ENCODE measurements at places on chromosomes 12 and 14.

DNA sequence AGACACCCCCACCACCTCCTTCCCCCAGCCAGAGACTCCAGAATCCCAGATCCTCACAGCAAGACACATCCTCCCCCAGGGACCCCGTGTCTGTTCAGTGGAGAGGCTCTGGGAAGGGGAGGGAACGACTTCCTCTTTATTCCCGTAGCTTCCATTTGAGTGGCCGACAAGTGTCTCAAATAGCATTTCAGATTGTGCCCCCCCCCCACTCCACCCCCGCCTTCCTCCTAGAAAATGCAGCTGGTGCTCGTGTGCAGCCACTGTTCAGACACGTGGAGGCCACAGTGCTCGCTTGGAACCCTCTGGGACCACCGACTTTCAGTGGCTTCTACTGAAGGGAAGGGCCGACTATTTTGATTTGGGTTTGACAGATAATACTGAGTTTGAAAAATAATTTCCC lies 14.3 kb downstream of the PPP2R5C start:
- no peak for DNase-seq

- DNase-seq, result no peak
Measured at GRCh38 chr14:50360851-50361250, 35.8 kb downstream of the CDKL1 start.

DNA sequence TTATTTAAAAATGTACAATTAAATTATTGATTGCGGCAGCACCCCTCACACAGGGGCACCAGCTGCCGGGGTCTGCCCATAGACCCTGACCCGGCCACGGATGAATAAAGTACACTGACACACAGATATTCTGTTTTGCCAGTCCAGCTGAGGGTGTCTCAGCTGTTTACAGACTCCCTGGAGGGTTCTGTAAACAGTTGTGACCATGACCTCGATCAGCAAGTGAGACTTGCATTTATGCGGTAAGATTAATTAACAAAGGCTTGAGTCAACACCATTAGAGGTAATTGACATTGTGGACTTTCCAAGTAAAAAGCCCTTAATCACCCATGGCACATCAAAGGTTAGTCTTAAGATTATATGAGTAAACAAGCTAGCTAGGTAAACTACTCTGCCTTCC lies 94.3 kb downstream of the FUT8 start:
- DNase-seq, result no peak

- no peak for DNase-seq
Measured at GRCh38 chr12:65325183-65325582, 46.7 kb downstream of the MSRB3 start.

- no peak for DNase-seq
Measured at GRCh38 chr12:45970391-45970790, 20.0 kb downstream of the SCAF11 start.

- DNase-seq, result no peak
Measured at GRCh38 chr14:92247947-92248346, 75.0 kb upstream of the SLC24A4 start.

GRCh38 chr12:65867394-65867793 lies 43.1 kb downstream of the HMGA2 start:
- DNase-seq, result no peak

DNA sequence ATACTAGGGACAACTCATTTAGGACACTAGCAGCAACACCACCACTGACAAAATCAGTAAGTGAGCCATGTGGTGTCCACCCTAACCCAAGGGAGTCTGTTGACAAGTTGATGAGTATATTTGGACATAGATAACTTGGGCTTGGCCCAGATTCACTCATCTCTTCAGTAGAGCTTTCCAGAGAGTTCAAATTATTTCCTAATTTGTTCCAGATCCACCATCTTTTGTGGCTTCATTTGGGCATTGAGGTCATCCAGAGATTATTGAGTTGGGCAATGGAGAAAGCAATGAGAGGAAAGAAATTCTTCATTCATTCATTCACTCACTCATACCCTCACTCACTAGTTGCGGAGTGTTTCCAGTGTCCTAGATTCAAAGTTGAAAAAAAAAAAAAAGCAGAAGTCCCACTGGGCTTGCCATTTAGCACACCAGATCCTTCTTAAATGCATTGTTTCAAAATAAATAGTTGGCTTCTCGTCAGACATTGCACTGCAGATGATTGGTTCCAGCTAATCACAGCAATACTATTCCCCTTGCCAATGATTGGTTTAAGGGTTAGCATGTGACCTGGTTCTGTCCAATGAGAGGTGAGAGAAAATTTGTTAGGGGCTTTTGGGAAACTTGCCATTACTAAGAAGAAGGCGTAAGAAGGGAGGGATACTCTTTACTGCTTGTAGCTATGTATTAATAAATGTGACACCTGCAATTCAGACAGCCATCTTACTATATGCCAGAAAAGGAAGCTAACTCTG lies 31.8 kb upstream of the WSCD2 start:
- DNase-seq, result no peak

GRCh38 chr14:54893151-54893760 lies 9.4 kb downstream of the GCH1 start:
- DNase-seq, result peak; percentile 30

DNA sequence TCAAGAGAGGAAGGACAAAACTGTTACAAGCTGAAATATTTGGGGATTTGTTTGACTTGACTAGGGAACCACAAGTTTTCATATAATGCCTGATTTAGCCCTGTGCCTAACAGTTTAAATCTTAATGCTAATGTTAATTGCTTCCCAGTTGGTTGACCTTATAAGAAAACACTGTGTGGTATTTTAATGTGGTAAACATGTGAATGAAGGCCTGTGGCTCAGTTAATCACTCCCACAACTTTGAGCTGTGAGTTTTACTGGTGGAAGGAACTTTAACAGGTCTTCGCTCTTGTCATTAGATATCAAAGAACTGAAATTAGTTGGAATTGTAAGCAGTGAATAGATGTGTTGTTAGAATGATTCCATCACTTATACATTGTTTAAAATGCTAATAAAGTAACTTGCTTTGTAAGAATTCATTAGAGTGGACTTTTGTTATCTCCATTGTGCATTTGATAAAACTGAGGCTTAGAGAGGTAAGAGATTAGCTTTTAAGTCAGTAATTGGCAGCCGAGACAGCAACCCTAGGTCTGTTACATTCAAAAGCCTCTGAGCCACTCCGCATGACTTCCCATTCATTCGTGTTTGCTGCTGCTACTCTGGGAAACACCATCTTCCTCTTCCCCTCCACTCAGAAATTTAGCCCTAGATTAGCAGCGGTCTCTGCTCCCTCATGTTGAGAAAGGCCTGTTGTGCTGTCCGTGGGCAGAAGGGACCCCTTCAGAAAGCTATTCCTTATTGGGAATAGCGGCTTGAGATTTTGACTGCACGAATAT lies 1.0 kb upstream of the TBK1 start:
- no peak for DNase-seq

GRCh38 chr12:31485571-31485970 lies 105.4 kb downstream of the DENND5B start:
- DNase-seq, result no peak

DNA sequence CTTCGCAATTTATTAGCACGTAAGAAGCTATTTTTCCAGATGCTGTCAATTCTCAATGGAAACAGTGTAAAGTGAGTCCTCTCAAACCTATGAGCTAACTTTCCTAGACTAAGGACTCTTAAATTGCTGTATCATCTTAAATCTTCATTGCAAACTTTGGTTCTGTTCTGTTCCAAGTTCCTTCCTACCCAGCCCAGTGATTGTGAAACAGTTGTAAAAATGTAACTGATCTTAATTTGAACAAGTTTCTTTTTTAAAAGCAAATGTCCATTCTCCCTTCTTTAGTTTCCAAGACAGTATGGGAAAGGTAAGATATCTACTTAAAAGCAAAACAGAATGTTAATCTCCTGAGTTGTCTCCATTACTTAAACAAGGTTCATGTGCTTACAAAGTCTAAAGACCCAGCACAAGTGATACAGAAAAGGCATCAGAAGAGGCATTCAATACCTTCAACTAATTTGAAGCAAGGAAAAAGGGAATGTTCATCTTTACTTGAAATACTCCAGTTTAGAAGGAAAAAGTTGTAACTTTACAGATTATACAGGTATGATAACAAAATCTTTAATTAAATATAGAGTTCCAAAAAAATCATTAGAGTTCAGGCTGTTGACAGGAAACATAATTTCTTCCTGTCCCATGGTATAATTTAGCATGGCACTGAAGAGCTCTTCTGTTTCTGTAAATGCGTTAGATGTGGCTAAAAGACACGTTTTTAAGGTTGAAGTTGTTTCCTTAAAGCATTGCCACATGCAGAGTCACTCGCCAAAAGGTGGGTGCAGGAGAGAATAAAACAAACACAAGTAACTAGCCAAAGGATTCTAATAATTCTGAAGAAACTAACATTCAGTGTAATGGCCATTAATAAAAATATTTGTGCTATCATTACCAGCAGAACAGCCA lies 101.5 kb upstream of the USP15 start:
- DNase-seq, result no peak

GRCh38 chr12:13233830-13234641 lies 37.5 kb downstream of the EMP1 start:
- DNase-seq, result no peak

DNA sequence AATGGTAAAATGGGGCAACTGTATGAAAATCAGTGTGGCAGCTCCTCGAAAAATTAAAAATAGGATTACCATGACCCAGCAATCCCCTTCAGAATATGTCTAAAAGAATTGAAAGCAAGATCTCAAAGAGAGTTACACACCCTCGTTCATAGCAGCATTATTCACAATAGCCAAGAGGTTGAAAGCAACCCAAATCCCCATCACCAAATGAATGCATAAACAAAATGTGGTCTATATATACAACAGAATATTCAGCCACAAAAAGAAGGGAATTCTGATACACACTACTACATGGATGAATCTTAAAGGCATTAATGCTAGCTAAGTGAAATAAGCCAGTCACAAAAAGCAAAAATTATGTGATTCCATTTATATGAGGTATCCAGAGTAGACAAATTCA lies 27.2 kb downstream of the RAD52 start:
- DNase-seq, result no peak

DNA sequence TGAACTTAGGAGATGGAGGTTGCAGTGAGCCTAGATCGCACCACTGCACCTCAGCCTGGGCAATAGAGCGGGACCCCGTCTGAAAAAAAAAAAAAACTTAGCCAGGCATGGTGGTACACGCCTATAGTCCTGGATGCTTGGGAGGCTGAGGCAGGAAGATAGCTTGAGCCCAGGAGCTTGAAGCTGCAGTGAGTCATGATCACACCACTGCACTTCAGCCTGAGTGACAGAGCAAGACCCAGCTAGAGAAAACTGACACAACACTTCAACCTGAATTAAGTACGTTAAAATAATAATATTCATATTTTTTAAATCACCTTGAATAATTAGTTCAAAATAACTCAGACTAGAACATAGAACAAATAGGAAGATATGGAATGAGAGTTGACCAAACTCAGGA lies 5.7 kb upstream of the CATSPERB start:
- no peak for DNase-seq

- DNase-seq, result no peak
Measured at GRCh38 chr14:96901227-96901626, 104.0 kb downstream of the VRK1 start.

DNA sequence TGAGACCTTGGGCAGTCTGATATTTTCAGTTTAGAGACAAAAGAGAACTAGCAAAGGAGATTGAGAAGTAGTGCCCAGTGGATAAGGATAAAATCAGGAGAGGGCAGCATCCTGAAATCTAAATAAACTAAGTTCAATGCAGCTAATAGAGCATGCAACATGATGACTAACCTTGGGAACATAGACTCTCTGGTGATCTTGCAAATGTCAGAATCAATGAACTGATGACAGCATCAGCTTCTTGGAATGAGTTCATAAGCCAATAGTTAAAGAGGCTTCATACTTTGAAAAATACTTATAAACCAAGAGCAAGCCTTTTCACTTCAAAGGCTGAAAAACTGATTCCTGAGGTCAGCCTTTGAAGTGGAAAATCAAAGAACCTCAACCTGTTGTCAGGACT lies 8.2 kb downstream of the TAS2R19 start:
- no peak for DNase-seq

- no peak for DNase-seq
Measured at GRCh38 chr12:112029301-112029700, 16.1 kb downstream of the ERP29 start.

- no peak for DNase-seq
Measured at GRCh38 chr12:13875744-13876143, 105.7 kb downstream of the GRIN2B start.

GRCh38 chr14:89544636-89545301 lies 127.7 kb upstream of the FOXN3 start:
- no peak for DNase-seq
